Naive thymus-derived CD8-positive, alpha-beta T cell (primary cell): ENCODE measurements at places on chromosomes 5 and 9. TPM values are rescaled to one million over a fixed set of nuclear protein-coding genes. Genes with fewer than 3 reads are reported as not detected.
A peak's percentile ranks its signal among the peaks of the same experiment; 100 is the strongest.

The PCDHB14 gene
- not detected for total RNA-seq

- no peak for DNase-seq
Measured at GRCh38 chr9:100477241-100477640, 4.3 kb downstream of the TMEFF1 start.

DNA sequence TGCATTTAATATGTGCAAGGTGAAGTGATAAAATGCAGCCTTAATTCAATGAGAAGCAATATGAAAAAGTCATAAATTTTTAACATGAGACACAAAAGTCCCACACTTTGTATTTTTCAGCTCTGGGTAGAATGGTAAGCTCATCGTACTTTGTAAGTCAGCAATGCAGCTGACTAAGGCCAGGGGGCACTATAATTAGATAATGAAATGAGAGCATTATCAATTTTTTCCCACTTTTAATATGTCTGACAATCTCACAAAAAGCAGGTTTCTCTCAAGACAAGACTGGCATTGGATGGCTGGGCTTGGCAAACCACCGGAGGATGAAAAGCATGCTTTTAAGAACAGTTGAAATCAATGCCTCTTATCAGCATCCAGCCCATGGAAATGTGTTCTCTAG lies 162.8 kb downstream of the FAM174A start:
- no peak for DNase-seq

The TCF7 gene
- total RNA-seq, result 911 TPM

The HAVCR2 gene
- total RNA-seq, result 8.1 TPM

The SLC2A6 gene
- total RNA-seq, result 8.7 TPM

- no peak for DNase-seq
Measured at GRCh38 chr9:123657941-123658340, 272.0 kb downstream of the DENND1A start.

GRCh38 chr9:137454145-137454596 lies 5.0 kb downstream of the NSMF start:
- peak; percentile 37 for DNase-seq

DNA sequence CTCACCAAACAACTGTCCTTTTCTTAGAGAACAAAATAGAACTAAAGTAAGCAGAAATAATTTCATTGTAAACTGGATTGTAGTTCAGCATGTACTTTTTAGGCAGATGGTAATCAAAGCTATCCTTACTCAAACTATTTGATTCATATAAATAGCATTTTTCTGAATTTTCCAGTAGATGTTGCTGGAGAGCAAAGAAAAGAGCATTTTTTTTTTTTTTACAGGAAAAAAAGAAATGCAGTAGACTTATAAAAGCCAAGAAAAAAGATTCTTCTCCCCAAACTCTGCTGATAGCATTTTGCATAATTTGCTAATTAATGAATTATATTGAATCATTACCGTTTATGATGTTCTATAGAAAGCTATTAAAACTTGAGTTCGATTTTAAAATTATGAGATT lies 715.3 kb upstream of the WWC1 start:
- no peak for DNase-seq

The PIP5KL1 gene
- total RNA-seq, result 2.0 TPM

The MEIKIN gene
- total RNA-seq, result 2.8 TPM

GRCh38 chr5:36205329-36205728 lies 36.4 kb downstream of the NADK2 start:
- no peak for DNase-seq

- DNase-seq, result no peak
Measured at GRCh38 chr9:134735441-134736175, 94.0 kb downstream of the COL5A1 start.

- DNase-seq, result no peak
Measured at GRCh38 chr9:19934301-19934871, 145.5 kb upstream of the SLC24A2 start.

The MYMK gene
- total RNA-seq, result not detected

DNA sequence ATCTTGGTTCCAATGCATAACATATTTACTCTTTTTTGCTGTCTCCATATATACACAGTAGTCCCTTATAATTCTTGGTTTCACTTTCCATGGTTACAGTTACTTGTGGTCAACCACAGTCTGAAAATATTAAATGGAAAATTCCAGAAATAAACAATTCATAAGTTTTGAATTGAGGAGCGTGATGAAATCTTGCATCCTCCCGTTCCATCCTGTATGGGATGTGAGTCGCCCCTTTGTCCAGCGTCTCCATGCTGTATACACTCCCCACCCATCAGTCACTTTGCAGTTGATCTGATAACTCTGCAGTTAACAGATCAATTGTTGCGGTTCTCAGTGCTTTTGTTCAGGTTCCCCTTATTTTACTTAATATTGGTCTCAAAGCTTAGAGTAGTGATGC lies 11.5 kb upstream of the FAF2 start:
- DNase-seq, result no peak

The LIX1 gene
- total RNA-seq, result not detected

DNA sequence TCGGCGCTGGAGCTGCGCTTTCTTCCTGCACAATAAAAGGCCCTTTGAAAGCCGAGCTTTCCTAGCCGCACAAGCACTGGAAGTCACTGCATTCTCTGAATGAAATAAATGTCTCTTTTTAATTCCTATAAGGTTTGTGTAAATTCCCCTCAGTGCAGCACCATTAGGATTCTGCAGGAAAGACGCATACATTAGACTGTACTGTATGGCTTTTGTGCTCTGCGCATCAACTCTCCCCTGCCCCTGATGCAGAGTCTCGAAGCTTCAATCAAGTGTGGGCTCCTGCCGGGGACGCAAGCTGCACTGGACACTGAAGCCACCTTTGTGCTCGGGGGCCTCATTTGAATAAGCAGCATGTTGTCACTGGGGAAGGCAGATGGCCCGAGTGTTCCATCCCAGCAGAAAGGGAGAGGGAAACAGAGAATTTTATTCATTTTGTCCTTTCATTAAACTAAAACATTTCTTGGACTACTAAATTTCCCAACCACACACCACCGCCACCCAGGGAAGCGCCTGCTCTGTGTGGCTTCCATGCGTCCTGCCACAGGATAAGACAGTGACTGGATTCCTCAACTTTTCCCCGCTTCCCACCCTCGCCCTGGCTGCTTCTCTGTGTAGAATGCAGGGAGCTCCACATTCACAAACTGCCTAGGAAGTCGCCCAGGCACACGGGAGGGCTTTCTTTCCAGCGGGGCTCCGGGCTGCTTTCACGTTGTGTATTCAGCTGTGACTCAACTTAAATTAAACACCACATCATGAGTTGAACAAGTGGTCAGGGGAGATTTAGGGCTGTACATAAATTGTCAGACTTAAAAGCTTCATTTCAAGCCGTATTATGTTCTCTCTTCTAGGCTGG lies 635.4 kb downstream of the IRX1 start:
- no peak for DNase-seq

- DNase-seq, result no peak
Measured at GRCh38 chr9:87336914-87337333, 160.7 kb upstream of the DAPK1 start.

The PHF24 gene
- not detected for total RNA-seq

- no peak for DNase-seq
Measured at GRCh38 chr5:36667824-36668223, 61.4 kb downstream of the SLC1A3 start.

GRCh38 chr5:96481867-96482266 lies 48.8 kb upstream of the PCSK1 start:
- DNase-seq, result no peak

The C5orf52 gene
- not detected for total RNA-seq

DNA sequence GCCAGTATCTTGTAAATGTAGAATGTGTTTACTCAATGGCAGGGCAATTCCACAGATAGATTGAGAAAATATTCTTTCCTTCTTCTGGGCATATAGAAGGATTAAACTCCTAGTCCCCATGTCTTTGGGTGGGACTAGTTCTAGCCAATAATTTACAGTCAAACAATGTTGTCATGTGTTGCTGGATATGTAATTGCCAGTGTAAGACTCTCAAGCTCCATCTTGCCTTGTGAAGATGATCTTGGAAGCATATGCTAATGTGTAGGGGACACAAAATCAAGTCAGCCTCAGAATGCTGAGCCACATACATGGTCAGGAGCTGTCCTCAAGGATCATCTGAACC lies 386.9 kb downstream of the CETN3 start:
- DNase-seq, result no peak

The CATSPER3 gene
- total RNA-seq, result 0.80 TPM

DNA sequence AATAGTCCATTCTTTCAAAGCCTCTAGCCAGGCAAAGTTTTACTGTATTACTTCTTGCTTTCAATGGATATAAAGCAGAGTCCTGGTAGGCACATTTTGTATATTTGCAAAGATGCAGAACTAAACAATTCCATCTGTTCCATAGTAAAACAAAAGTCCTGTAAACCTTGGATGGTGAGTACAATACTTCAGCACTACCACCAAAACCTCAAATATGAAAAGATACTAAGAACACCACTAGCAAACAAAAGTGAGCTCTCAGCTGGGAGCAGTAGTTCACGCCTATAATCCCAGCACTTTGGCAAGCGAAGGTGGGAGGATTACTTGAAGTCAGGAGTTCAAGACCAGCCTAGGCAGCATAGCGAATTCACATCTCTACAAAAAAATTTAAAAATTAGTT lies 195.0 kb downstream of the MSX2 start:
- no peak for DNase-seq

DNA sequence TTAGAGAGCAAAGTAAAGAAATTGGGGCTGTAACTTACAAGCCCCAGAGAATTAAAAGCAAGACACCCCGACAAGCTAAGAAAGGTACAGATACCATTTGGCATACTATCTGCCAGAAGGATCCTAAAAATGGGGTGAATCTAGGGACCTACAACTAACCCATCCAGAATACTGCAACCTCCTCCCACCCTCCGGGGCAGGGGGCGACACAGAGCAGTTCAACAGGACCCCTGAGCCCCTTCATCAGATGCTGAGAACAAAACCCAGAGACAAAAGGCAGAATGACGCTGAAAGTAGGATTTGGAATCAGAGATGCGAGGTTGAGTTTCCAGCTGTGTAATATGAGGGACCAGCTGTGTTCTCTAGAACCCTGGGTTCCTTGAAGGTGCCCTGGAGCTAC lies 71.2 kb downstream of the EPB41L4B start:
- DNase-seq, result no peak

The TTLL11 gene
- 3.8 TPM for total RNA-seq

The NUDT2 gene
- total RNA-seq, result 19.3 TPM

DNA sequence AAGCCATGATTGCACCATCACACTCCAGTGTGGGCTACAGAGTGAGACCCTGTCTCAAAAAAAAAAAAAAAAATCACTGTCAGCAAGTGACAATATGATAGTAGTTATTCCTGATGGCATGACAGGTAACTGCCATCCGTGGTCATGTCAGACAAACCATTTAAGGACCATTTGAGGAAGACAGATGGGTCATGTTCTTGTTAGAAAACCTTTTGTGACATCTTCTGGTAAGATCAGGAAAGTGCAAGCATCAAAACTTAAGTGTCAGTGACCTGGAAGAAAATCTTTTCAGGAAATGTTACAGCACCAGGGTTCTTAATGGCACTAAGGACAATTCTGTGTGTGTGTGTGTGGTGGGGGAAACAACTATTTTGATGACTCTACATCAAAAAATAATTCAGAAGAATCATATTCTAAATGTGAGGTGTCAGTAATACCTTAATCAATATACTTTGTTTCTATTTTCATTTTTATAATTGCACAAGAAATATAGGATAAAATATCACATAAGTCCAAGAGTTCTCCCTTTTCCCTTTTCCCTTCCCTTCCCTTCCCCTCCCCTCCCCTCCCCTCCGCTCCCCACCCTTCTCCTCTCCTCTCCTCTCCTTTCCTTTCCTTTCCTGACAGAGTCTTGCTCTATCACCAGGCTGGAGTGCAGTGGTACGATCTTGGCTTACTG lies 17.8 kb downstream of the SLC38A9 start:
- no peak for DNase-seq

The LCN15 gene
- total RNA-seq, result not detected

The CCDC112 gene
- total RNA-seq, result 6.5 TPM

GRCh38 chr5:73821003-73821402 lies 195.0 kb downstream of the ARHGEF28 start:
- DNase-seq, result no peak

DNA sequence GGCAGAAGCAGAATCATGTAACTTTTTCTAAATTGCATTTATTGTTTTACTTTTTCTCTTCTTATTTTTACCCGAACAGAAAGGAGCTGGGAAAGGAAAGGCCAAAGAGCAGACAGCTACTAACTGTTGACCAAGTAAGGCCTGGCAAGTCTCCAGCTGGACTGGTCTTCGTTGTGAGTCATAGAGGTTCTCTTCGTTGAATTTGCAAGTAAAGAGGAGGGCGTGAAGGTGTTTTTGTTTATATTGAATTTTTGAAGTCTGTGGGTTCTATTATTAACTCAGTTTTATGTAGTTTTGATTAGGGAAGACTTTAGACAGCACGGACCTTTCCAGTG lies 416.5 kb upstream of the CCNH start:
- DNase-seq, result no peak

The SPINK4 gene
- total RNA-seq, result not detected

The SPATA31E1 gene
- total RNA-seq, result not detected

DNA sequence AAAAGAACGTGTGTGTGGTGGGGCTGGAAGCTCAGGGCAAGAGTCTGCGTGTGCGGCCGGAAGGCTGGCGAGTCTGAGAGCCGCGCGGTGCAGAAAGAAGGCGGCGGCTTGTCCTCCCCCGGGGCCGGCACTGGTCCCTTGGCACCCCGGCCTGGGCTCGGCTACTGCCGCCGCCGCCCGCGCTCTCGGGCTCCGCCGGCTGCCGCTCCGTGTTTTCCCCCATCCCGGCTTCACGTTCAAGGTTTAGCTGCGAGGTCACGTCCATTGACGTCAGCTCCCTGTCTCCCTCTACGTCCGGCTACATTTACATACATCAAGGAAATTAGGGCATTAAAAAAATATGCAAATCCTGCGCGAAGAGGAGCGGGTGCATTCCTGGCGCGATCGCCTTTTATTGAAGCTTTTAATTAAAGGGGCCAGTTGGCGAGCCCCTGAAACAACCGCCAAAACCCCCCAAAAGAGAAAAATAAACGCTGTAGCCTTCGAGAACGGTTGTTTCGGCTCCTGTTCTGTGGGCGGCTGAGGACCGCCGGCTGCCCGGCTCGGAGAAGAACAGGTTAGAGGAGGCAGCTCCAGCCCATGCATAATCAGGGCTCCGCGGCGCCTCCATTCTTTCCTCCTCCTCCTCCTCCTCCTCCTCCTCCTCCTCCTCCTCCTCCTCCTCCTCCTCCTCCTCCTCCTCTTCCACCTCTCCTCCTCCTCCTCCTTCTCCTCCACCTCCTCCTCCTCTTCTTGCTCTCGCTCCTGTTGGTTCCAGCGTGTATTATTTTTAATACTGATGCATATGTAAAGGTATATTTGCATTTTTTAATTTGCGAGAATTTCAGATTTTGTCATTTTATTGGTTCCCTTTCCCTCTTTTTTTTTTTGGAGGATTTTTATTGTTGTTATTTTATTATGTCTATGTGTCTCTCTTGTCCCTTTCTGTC lies 207.0 kb downstream of the MEF2C start:
- DNase-seq, result no peak

The LTC4S gene
- total RNA-seq, result 6.1 TPM
